HTR-8/SVneo (cell line): ENCODE measurements at places on chromosomes 5 and 9.

DNA sequence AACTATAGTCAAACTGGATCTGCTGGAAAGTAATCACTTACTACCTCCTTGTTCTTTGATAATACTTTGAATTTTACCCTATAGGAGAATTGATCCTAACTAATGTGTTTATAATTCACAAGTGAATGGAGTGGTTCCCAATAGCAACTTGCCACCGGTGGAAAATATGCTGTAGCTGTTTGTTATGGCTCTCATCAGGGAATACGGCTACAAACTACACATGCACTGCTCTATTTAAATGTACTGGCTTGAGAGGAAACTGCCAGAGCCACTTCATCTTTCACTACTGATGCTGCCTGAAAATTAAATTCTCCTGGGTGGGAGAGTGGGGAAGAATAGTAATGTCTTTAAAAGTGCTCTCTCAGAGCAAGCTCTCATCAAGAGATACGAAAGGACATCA lies 448.5 kb upstream of the GRAMD2B start:
- DNase-seq: no peak

GRCh38 chr5:141732417-141732816 lies 50.4 kb upstream of the ARAP3 start:
- DNase-seq: no peak

GRCh38 chr9:110048976-110049698 lies 158.8 kb downstream of the C9orf152 start:
- no peak for DNase-seq

DNA sequence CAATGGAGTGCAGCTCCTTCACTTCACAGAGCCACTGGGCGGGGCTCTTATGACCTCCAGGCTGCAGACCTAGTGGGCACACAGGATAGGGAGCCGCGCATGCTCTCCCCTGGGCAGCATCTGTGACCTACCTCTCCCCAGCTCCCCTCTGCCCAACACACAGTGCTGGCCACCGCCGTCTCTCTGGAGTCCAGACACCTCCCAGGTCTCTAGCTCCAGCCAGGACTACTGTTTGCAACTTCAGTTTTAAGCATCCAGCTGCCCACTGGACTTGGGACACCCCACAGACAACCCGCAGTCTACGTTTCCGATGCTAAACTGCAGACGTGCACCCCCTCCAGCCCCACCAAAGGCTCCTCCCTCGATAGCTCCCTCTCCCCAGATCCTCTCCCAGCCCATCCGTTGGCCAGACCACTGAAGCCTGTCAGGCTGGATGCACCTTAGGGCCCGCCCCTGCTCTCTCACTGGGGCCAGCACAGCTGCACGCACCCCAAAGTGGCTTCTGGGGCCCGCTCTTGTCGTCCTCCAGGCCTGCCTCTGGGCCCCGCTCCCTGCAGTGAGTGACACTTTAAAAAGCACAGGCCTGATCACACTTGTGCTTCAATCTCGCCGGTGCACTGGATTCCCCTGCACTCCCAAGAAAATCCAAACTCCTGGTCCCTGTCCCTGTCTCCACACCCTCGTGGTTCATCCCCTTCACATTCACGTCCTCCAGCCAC lies 11.3 kb downstream of the FLT4 start:
- no peak for DNase-seq

- DNase-seq: no peak
These were observed 11.1 kb downstream of the UBAP2 start for GRCh38 chr9:34037626-34038025.

- DNase-seq: no peak
These were observed 128.1 kb downstream of the FBXO38 start for GRCh38 chr5:148511810-148512347.

GRCh38 chr5:116733991-116734975 lies 159.7 kb upstream of the SEMA6A start:
- no peak for DNase-seq

- no peak for DNase-seq
These were observed 129.3 kb upstream of the STC2 start for GRCh38 chr5:173457482-173457881.

DNA sequence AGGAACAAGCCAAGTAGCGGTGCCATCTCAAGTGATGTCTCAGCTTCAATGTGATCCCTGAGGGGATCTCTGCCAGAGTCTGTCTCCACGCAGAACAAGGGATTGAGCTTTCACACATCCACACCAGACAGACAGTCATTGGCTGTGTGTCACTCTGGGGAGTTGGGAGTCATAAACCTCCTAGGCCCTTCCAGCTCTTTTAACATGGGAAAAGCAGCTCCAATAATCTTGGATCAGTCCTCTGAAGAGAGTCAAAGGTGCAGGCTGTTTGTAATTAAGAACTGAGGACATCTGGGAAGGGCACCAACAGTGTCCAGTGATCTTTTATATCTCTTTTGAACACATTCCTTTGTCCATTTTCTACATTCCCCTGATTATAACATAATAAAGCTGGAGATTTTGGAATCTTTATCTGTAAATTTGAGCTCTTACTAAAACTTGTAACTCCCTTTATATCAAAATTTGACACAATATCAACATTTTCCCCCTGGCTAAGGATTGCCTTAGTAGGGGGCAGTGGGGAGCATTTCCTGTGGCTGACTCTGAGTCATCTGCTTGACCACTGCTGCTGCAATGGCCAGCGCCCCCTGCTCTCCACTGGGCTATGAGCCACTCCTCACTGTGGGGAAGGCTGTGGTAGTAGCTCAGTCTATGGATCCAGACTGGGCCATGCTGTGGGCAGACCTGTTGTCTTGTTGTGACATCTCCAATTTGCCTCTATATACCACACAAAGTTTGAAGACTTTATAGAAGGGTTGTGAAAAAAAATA lies 284.4 kb downstream of the OSTF1 start:
- no peak for DNase-seq

DNA sequence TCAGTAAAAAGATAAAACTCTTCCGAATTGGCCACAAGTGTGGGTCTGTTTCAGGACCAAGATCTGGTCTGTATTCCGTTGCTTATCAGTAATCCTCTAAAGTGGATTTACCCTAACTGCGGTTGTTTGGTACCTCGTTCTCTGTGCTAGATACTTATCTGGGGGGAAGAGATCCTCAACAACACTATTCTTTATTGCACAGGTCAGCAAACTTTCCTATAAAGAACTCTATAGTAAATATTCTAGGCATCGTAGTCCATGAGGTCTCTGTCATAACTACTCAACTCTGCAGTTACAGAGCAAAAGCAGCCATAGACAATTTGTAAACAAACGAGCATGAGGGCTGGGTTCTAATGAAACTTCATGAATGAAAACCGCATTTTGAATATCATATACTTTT lies 335.8 kb upstream of the KIF2A start:
- DNase-seq: no peak

- DNase-seq: no peak
These were observed 158.8 kb downstream of the SLF1 start for GRCh38 chr5:94777056-94777880.

DNA sequence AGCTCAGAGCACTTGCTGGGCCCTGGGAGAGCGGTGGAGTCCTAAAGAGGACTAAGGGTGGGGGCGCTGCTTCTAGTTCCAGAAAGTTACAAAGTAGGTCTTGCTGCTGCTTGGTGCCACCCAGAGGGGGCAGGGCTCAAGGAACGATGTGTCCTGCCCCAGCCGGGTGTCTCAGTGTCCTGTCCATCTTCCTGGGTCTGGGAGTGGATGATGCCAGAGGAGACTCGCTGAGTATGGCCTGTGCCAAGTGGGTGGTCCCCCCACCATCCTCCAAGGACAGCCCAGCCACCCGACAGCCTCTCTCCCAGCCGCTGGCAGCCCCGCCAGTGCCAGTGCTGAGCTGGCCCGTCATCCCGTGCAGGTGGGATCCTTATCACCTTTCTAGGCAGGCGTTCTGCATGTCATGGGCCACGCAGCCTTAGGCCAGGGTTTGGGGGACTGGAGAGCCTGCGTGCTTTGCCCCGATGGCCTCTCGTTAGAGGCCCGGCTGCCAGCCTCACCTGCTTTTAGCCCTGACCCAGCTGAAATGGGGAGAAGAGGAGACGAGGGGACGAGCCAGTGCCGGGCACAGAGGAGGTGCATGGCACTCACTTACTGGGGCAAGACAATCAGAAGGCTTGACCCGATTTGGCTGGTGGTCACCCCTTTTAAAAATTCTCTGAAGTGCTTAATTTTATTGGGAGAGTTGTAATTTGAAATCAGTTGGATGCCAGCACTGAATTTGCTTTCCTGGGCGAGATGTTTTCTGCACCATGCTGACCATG lies 5.6 kb downstream of the WNK2 start:
- no peak for DNase-seq

DNA sequence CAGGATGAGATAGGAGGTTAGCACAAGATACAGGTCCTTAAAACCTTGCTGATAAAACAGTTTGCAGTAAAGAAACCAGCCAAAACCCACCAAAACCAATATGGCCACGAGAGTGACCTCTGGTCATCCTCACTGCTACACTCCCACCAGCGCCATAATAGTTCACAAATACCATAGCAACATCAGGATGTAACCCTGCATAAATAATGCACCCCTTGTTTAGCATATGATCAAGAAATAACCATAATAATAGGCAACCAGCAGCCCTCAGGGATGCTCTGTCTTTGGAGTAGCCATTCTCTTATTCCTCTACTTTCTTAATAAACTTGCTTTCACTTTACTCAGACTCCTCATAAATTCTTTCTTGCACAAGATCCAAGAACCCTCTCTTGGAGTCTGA lies 86.9 kb upstream of the PRSS3 start:
- no peak for DNase-seq
